Effector CD4-positive, alpha-beta T cell (primary cell): ENCODE measurements at places on chromosomes 16 and 17.

DNA sequence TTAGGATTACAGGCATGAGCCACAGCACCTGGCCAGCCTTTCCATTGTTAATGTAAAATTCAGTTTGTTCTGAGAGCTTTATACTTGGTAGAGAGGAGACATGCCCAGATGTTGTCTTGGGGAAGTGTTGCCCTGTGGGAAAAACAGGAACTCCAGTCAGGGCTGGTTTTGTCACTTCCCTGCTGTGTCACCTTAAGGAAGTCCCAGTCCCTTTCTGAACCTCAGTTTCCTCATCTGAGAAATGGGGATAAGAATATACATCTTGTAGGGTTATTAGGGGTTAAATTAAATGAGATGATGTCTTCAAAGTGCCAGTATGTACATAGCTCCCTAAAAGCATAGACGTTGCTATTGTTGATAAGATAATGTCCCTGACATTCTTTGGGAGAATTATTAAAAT lies 25.3 kb downstream of the CLEC16A start:
- no peak for DNase-seq

DNA sequence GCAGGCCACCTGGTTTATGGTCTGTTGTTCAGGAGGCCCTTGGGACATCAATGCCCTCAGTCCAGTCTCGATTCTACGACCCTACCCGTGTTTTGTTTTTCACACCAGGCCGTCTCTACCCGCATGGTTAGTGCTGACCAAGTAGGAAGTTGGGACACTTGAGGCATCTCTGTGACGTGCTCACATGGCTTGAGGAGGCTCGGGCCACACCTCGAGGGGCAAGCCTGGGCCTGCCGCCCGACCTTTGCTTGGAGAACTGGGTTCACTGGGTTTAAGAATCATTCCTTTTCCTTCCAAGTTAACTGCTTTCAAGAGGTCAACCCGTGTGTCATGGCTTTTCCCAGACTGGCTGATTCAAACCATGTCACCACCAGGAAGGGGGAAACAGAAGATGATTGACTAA lies 86.8 kb downstream of the CMIP start:
- DNase-seq = no peak

- DNase-seq = no peak
These were observed 119.7 kb upstream of the LHX1 start for GRCh38 chr17:36817483-36818048.

GRCh38 chr16:2598133-2598641 lies 60.4 kb downstream of the PDPK1 start:
- DNase-seq = no peak

- no peak for DNase-seq
These were observed 537.7 kb downstream of the MAF start for GRCh38 chr16:79062821-79063220.

DNA sequence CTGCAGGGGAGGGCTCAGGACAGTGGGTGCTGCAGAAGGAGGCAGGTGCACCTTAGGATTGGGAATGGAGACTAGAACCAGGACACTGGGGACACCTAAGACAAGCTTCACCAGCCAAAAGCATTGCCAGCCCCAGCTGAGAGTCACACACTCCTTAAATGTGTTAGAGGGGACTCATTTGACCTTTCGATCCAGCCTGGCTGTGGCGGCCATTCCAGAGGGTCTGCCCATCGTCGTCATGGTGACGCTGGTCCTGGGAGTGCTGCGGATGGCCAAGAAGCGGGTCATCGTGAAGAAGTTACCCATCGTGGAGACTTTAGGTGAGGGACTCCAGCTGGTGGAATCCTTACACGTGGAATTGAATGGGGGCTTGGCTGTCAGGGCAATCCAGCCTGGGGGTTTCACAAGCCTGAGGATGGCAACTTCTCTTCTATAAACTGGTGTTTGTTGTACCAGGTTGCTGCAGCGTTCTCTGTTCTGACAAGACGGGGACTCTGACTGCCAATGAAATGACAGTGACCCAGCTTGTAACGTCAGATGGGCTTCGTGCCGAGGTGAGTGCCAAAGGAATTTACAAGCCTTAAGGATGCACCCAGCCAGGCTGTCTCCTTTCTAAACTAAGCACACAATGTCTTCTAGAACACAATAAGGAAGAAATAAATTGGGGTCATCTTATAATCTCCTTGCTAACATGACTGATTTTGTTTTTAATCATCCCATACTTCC lies 65.3 kb downstream of the MEAK7 start:
- no peak for DNase-seq

GRCh38 chr16:11726008-11726407 lies 16.6 kb downstream of the TXNDC11 start:
- DNase-seq = no peak

GRCh38 chr16:5776876-5777275 lies 679.3 kb upstream of the EEF2KMT start:
- no peak for DNase-seq

GRCh38 chr17:50257676-50258224 lies 16.5 kb upstream of the TMEM92 start:
- no peak for DNase-seq

GRCh38 chr17:11643851-11644250 lies 45.6 kb downstream of the DNAH9 start:
- DNase-seq = no peak

- DNase-seq = no peak
These were observed 35.2 kb downstream of the ZNF207 start for GRCh38 chr17:32385121-32385520.

DNA sequence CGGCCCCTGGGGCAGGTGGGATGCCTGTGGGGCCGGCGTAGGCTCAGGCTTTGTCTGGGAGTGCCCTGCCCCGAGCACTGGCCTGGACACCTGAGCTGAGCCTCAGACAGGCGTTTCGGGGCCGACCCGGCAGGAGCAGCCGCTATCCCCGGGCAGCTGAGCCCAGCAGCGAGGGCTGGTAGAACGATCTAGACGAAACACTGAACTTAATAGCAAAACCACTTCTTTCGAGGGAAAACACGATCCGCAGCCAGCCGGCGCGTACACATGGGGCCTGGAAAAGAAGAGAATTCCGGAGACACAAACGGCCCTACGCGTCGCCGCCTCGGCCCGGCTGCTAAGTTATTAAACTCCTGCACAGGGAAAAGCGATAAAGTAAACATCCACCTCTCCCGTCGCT lies 22.0 kb upstream of the SSTR5 start:
- no peak for DNase-seq
